ENCODE measurements at places on chromosomes 12 and 14.

- DNase-seq, result no peak
These were observed 49.6 kb upstream of the PTCSC3 start for GRCh38 chr14:36226164-36226563.

- no peak for DNase-seq
These were observed 384.3 kb downstream of the RAD51B start for GRCh38 chr14:68203871-68204270.

DNA sequence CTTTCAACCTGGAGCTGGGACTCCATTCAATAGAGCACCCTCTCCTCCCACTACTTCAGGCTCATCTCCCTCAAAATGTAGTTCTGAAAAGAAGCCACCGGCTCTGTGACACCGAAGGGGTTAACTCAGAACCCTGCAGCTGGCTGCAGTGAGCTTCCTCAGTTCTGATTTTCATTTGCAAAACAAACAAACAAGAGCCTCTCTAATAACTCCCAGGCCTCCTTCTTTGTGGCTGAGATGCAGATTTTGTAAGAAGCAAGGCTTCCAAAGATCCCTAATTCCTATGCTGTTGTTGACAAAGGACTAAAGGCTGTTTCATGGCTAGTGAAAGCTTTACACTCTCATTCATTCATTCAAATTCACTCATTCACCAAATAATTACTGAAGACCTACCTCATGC, 333.4 kb upstream of the TBX3 start:
- DNase-seq, result no peak

GRCh38 chr14:49206828-49207227, 379.4 kb downstream of the RPS29 start:
- DNase-seq, result no peak

GRCh38 chr12:75632442-75632841, 121.0 kb upstream of the KRR1 start:
- peak; percentile 24 for DNase-seq

GRCh38 chr14:52446355-52446754, 106.0 kb downstream of the TXNDC16 start:
- no peak for DNase-seq

- DNase-seq, result no peak
These were observed 133.1 kb downstream of the SLC5A8 start for GRCh38 chr12:101076921-101077320.

DNA sequence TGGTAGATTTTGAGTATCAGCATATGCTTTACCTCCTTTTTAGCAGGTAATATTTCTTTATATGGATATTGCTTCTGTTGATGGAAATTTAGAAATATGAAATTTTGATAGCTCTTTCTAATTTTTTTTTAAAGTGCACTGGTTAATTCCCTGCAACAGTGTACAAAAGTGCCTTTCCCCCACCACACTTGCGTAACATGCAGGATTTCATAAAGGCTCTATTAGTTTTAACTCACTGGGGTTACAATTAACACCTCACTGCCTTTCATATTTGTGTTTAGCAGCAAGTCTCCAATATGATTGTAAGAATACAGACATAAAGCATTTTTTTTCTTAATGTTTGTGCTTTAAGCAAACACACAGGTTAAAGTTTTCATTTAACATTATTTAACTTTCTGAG, 25.6 kb downstream of the MNAT1 start:
- DNase-seq, result no peak

GRCh38 chr14:90402016-90402415, 5.2 kb downstream of the CALM1 start:
- DNase-seq, result no peak

DNA sequence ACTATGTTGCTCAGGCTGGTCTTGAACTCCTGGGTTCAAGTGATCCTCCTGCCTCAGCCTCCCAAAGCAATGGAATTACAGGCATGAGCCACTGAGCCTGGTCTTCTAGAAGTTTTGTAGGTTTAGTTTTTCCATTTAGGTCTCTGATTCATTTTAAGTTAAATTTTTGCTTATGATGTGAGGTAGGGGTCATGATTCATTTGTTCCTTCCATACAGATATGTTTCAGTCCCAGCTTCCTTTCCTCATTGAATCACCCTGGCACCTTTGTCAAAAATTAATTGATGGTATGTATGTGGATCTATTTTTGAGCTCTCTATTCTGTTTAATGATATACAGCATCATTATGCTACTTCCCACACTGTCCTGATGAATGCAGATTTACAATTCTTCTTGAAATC, 25.6 kb upstream of the CABP1 start:
- no peak for DNase-seq

DNA sequence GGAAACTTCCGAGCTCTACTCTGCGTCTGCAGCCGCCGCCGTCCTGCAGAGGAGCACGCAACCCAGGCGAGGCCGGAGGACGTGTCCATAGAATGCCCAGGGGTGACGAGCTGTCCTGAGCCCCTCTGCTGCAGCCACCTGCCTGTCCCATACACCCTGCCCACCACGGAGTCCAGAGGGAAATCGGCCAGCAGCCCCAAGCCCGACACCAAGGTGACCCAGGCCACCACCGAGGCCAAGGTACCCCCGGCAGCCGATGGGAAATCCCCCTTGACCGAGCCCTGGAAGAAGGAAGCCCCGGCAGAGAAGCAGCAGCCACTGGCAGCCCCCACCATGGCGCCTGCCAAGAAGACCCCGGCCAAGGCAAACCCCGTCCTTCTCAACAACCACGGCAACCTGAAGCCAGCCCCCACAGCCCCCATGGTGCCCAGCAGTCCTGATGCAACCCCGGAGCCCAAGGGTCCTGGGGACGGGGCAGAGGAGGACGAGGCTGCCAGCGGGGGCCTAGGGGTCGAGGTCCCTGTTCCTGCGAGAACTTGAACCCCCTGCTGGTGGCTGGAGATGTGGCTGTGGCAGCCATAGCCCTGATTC, 128.7 kb upstream of the C14orf180 start:
- DNase-seq, result no peak

DNA sequence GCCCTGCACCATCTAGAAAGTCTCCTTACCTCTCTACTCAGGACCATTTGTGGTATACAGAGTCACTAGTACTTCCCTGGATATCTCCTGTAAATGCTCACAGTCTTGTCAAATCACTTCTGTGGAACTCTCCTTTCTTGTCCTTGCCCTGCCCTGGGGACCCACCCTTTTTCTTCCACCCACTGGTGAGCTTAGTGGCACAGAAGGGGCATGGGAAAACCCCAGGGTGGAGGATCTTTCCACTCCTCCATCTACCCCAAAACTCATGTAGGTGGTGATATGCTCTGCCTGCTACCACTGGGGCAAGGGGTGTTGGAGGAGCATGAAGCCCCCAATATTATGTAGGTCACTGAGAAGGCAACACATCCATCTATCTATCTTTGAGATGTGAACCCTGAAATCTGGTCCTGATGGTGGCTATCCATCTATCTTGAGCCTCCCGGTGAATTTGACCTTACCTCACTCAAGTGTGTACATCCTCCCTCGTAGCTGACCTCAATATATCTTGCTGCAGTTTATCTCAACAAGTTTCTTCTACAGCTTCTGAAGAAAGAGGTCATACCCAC, 943 bp downstream of the TESPA1 start:
- DNase-seq, result no peak

DNA sequence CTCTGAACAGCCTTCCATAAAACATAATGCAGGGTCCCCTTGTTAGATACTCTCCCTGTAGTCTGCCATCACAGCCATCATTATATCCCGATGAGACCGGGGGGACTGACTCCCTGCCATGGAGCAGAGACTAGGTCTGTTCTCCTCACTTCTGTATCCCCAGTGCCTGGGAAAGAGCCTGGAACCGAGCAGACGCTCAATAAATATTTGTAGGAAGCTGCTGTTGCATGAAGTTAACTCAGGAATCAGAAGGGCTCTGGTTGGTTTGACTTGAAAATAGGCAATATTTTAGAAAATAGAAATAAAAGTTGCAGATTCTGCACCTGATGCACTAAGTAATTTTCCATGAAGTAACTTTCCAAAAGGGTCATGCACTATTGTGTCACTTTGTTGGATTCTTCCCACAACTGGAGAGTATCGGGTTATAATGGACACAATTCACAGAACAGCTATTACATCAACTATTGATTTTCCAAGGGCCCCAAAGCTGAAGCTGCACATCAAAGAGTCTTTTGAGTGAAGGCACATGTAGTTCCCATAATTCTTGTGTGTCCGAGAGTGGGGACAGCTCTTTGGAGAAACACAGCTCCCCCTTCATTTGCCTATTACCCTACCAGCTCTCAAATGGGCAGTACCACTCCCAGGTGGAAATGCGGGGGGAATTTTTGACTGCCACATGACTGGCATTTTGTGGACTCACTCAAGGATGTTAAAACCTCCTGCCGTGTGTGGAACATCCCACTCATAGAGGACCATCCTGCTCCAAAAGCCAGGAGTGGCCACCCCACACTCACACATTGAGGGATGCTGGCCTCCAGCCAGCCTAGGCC, 18.8 kb downstream of the CLMN start:
- no peak for DNase-seq

- peak; percentile 27 for DNase-seq
These were observed 6.0 kb downstream of the CCDC92 start for GRCh38 chr12:123966596-123966995.

- no peak for DNase-seq
These were observed 1318.9 kb downstream of the AACS start for GRCh38 chr12:126384026-126384564.

DNA sequence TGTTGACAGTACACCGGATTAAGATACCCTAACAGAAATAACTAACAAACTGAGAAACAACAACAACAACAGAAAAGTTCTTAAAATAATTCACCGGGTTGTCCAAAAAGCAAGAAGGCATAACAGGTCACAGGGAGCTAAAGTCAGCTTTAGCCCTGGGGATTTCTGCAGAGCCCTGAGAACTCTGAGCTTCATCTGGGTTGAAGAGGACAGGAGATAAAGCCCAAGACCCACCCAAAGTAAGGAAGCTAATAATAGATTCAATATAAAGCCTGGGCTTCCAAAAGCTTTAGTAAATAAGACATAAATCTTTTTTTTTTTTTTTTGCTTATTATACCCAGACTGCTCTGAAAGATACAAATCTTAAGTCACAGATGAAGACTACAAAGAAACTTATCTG, 44.1 kb upstream of the MTERF2 start:
- no peak for DNase-seq

GRCh38 chr12:115657081-115658013, 620.1 kb downstream of the MED13L start:
- no peak for DNase-seq

DNA sequence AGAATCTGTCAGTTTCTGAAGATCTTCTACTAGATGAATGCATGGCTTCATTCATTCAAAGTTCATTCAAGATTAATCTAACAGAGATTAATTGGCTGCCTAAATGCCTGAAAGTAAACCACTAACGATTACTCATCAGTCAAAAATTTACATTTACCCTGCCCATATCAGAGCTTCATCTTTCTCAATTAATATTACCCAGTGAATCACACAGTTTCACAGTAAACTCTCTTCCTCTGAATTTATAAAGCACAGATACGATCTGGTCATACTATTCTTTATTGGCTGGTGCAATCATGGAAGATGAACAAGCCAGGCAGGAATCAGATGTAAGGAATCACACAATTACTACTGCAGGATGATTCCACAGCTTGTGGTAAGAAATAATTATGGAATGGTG, 377.7 kb downstream of the SLC16A7 start:
- peak; percentile 20 for DNase-seq

Measured in astrocyte of the cerebellum (primary cell).